ENCODE measurements at places on chromosomes 7 and 10.

GRCh38 chr7:77791956-77792355 lies 6.3 kb downstream of the TMEM60 start:
- DNase-seq, result peak; percentile 35

GRCh38 chr7:150983893-150984368 lies 5.8 kb upstream of the KCNH2 start:
- DNase-seq, result peak; percentile 53

- no peak for DNase-seq
Measured at GRCh38 chr10:131260452-131261211, 50.9 kb downstream of the TCERG1L start.

GRCh38 chr10:108375691-108376090 lies 1211.2 kb upstream of the SORCS1 start:
- no peak for DNase-seq

GRCh38 chr10:119740096-119740495 lies 14.2 kb downstream of the INPP5F start:
- no peak for DNase-seq

GRCh38 chr10:79331226-79331625 lies 16.0 kb upstream of the PPIF start:
- DNase-seq, result no peak

DNA sequence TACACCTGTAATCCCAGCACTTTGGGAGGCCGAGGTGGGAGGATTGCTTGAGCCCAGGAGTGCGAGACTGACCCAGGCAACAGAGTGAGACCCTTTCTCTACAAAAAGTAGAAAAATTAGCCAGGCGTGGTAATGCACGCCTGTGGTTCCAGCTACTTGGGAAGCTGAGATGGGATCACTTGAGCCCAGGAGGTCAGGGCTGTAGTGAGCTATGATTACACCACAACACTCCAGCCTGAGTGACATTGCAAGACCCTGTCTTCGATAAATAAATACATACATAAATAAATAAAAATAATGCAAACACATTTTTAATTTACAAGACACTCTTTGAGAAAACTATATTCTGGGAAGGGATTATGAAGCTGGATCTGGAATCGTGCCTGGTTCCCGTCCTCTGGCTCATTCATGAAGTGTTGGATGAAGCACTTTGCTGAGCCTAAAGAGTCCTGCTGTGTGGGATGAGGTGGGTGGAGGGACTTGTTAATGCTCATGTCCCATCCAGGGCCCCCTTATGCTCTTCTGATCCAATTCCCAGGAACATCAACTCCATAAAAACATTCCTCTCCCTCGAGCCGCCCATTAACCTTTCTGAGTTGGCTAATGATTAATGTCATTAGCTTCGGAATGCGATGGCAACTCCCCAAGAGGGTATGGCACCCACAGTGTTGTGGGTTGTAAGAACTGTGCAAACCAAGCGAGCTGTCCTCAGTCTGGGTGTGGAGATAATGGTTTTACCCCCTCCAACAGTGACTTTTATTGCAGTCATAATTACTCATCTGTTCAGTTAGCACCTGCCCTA lies 236.3 kb downstream of the BAMBI start:
- DNase-seq, result no peak

GRCh38 chr10:5461203-5461588 lies 38.2 kb downstream of the CALML5 start:
- DNase-seq, result no peak

- DNase-seq, result no peak
Measured at GRCh38 chr7:25870574-25870973, 281.4 kb upstream of the NFE2L3 start.

- DNase-seq, result no peak
Measured at GRCh38 chr10:71978476-71978875, 14.3 kb downstream of the CHST3 start.

- DNase-seq, result no peak
Measured at GRCh38 chr7:525740-526139, 6.1 kb upstream of the PDGFA start.

DNA sequence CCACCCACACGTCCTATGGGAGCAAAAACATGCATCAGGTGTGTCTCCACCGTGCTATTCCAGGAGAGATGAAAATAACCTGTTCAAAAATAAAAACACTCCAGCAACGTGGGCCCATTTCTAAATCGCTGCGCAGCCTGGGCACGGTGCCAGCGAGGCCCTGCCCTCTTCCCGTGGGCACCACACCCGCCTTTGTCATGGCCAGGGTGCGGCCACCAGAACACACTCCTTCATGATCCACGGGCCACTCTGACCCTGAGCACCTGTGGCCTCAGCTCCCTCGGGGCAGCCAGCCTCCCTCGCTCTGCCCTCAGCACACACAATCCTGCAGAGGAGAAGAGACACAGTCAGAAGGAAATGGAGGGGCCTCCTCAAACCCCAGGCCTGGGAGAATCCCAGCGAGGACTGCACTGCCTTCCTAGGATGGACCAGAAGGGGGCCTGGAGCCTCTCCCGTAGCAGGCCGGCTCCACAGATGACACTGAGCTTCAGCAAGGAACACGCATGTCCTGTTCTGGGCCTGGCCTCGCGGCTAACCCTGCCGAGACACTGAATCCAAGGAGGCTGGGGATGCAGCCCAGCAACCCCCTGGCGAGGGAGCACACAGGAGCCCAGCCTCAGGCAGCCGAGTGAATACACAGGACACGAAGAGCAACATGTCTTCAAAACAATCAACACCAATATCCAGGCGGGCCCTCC lies 169.0 kb downstream of the MAD1L1 start:
- DNase-seq, result peak; percentile 61

DNA sequence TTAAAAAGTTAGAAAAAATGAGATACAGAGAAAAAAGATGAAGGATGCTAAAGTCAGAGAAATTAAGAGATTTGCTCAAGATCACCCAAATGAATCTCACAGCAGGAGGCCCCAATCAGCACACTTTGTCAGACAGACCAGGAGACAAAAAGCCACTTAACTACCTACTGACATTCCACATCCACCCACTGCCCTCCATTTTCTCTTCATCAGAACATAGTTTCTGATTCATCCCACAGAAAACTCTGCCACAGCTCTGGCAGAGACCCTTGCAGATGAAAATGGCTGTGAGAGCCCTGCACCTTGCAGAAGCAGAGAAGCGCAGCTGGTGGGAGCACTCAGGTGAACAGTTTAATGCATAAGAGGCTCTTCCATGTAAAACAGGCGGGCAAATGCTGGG lies 26.6 kb downstream of the DGKI start:
- no peak for DNase-seq

GRCh38 chr10:128511284-128511683 lies 385.1 kb upstream of the MKI67 start:
- no peak for DNase-seq
